GDM1 (cell line): ENCODE measurements at places on chromosomes 7 and 10.

DNA sequence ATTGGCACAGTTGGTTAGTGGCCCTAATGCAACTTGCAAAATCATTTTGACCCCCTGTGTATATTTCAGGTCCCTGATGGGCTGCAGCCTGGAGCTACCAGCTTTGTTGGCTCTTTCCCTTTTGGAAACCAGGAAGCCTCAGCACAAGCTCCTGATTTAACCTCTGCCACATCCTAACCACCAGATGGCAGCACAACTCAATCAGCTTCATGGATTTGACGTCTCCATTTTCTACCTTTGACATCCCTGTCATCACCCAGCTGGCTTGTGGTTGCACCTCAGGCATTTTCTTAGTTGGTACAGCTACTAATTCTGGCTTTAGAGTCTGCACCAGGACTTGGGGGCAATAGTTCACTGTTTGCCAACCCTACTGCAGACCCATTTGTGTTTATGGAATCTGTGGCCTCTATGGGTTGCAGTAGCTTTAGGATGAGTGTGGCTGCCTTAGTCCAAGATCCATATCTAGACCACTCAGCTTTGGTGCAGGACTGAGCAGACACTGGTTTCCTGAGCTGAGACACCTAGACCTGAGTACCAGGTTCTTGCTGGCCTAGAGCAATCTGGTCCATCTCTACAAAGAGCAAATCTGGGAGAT lies 456.2 kb downstream of the REEP3 start:
- peak; percentile 7 for DNase-seq

- DNase-seq, result no peak
These were observed 103.0 kb upstream of the LRRTM3 start for GRCh38 chr10:66822801-66823200.

DNA sequence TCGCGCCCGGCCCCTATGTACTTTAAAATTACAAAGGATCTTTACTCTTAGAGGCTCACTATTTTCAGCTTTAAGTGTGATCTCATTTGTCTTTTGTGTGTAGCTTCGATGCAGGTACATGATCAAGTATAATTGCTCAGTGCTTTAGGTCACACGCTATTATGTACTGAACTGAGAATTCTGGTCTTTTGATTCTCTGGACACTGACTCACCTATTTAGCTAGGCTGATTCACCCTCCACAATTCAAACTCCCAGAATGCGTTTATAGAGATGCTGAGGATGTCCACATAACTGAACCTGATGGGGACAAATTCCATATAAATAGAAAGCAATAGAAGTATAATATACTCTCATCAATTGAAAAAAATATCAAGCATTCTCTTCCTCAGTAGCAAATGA lies 57.8 kb downstream of the PRKCQ start:
- no peak for DNase-seq

DNA sequence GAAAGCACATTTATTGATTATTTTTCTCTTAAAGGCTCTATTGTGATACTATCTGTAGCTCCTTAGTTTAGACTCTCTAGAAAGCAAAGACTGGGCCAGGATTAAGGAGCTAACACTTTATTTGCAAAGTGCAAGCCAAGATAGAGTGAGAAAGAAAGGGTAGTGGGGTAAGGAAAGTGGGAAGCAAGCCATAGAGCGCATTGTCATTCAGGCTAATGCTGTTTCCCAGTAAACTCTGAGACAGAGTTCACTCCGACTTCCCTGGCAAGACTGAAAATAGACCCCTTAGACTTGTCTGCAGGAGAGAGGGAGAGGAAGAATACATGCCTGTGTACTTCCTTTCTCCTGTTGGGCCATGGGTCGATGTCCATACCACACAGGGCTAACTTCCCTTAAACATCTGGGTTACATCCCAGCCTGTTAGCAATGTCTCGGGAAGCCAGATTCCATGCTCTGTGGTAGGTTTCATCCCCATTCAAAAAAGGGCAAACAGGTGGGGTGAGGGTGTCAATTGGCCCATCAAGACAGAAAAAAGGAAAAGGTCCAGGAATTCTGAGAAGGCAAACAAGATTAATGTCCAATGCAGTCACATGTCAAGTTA lies 875.8 kb upstream of the CELF2 start:
- no peak for DNase-seq

GRCh38 chr7:30162622-30163124 lies 27.9 kb downstream of the MTURN start:
- DNase-seq, result no peak

GRCh38 chr7:96238976-96239766 lies 82.7 kb downstream of the SLC25A13 start:
- DNase-seq, result no peak
